ENCODE measurements at places on chromosomes 1 and 21.

DNA sequence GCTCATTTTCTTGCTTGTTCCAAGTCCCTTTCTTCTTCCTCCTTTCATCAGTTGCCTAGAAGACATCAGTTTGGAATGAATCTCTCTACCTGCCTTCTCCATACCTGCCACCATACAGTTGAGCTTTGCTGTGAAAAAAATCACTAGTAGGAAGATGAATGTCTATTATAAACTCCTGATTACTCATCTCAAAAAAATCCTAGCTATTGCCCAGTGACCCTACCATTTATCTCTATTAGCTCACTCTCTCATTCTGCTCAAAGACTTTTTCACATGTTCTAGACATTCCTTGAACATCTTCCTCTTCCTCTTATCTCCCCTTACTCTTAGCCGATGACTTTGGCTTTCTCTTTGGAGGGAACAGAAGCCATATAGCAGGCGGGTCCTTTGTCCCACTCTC lies 49.7 kb upstream of the HMGB4 start:
- DNase-seq, result no peak

GRCh38 chr1:41014871-41015270 lies 6.7 kb downstream of the SLFNL1 start:
- DNase-seq, result no peak

- DNase-seq, result no peak
Measured at GRCh38 chr1:32215629-32216480, 6.3 kb downstream of the TMEM234 start.

DNA sequence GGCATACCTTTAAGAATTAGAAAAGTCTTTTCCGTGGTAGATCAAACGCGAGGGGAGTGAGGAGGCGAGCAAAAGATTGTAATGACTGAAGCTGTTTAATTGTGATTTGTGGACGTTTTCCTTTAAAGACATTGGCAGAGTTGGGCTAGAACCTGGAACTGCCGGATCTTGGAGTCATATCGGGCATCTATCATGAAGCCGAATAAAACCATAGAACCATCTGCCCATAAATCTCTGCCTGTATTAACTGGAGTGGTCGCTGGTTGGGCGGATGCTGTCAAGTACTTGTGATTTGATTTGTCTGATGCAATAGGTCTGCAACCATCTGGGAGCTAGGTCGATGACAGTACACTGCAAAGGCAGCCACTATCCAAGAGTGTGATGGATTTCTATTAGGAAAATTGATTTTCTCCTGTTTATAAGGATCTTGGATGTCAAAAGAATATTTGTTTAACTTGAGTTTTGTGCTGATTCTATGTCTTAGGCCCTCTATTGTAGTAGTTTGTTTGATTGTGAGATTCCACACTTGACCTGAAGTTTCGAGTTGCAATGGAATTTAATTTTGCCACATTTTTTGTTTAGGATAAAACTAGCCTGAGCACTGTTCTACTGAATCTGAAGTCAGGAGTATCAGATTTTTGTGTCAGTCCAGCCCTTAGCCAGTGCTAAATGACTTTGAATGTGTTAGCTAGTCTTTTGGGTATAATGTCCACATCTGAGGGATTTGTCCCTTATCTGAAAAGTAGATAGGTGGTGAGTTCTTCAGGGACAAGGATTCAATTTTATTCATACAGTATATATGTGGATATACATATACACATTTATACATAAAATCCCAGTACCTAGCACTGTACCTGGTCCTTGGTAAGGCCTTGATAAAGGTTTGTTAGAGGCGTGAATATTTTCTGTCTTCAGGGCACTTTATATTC lies 1.2 kb downstream of the SARS1 start:
- DNase-seq, result peak; percentile 66

DNA sequence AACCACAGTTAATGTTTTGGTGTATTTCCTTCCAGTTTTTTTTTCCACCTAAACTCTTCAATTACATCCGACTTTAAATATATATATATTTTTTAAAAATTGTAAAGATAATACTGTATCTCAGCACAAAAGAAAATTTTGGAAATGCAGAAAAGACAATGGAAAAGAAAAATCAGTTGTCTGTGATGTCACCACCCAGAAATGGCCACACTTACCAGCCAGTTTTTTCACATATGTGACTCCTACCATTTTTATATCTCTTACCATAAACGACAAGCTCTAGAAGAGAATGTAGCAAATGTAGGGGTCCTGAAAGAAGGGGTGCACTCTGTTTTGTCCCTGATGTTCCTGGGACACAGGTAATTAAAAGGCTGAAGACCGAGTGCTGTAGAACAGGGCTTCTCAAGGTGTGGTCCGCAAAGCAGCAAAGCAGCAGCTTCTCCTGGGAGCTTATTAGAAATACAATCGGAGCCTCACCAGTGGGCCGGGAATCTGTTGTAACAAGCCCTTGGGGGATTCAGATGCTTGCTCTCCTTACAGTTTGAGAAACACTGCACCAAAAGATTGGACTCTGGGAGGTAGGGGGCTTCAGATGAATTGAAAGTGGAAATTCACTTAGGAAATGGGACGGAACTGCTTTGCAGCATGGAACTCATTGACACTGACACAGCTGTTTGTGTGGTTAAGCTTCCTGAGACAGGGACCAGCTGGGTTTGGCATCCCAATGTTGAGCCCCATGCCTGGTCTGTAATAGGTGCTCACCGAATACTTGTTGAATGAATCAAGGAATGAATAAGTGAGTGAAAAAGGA lies 44.1 kb downstream of the ALPL start:
- DNase-seq, result no peak

DNA sequence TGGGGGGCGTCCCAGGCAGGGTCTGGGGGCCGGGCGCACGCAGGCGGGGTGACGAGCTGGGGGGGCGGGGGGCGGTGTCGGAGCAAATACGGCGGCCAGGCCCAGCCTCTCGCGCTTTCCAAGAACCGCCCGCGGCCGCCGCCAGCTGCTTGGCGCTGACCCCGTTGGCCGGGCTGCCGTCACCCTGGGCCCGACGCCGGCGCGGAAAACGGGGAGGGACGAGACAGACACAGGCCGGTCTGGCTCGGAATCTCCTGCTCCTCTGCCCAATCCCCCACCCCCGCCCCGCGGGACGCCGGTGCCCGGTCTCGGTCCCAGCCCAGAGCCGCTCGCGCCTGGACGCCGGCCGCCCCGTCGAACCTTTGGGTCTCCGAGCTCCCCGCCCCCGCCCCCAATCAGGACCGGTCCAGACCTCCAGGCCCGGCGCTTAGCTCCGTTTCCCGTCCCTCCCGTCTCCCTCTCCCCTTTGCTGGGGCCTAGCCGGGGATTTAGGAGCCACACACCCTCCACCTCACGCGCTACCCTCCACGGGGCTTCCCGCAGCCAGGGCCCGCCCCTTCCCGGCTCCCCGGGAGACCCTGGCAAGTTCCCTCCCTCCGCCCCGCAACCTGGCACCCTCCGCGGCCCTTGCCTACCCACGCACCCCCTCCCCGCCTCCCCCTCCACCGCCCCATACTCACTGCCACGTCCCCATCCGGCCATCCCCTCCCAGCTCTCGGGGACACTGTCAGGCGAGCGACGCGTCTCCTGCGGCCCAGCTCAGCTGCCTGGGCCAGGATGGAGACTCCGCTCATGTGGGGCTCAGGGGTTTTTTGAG lies 800 bp upstream of the MMP23B start:
- DNase-seq, result no peak

DNA sequence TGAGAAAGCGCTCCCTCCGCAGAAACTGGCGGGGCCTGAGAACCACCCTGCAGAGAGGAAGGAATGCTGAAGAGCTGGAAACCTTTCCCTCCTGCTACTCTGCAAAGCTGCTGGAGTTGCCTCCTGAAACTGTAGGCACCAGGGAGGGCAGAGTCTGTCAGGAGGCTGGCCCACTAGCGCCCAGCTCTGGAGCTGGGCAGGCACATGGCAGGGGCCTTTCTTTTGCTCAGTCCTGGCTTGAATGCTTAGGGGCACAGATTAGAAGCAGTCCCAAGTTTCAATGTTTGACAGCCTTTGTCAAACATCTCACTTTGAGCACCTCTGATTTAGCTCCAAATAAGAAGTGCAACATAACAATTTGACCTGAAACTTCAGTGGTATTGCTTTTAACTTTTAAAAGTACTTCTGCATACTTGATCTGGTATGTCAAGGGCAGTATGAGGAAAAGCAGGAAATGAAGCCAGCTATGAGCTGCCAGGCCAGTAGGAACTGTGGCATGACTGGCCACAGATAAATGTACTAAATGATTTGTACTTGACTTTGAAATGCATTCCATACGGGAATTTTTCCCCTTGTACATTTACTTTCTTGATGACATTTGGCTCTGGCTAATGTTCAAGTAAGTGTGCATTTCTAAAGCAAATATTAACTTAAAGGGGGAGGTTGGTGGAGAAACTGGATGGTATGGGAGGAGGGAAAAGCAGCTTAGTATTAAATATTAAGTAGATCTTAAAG lies 7.2 kb downstream of the C1orf116 start:
- no peak for DNase-seq

GRCh38 chr1:179743679-179744400 lies 749 bp downstream of the FAM163A start:
- no peak for DNase-seq

DNA sequence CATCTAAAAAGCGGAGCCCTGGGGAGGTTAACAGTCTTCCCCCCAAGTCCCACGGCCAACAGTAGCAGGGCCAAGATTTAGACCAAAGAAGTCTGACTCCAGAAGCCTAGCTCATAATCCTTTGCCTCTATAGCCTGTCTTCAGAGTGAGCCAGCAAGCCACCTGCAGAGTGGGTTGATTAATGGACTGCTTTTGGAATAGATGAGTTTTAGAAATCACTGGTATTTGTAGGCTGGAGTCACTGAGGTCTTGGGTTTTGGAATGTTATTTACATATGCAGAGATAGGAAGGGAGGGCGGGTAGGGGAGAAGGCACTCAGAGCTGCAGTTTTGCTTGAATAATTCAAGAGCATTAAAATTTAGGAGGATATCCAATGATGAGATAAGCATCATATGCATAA lies 90.8 kb upstream of the L1TD1 start:
- DNase-seq, result no peak

DNA sequence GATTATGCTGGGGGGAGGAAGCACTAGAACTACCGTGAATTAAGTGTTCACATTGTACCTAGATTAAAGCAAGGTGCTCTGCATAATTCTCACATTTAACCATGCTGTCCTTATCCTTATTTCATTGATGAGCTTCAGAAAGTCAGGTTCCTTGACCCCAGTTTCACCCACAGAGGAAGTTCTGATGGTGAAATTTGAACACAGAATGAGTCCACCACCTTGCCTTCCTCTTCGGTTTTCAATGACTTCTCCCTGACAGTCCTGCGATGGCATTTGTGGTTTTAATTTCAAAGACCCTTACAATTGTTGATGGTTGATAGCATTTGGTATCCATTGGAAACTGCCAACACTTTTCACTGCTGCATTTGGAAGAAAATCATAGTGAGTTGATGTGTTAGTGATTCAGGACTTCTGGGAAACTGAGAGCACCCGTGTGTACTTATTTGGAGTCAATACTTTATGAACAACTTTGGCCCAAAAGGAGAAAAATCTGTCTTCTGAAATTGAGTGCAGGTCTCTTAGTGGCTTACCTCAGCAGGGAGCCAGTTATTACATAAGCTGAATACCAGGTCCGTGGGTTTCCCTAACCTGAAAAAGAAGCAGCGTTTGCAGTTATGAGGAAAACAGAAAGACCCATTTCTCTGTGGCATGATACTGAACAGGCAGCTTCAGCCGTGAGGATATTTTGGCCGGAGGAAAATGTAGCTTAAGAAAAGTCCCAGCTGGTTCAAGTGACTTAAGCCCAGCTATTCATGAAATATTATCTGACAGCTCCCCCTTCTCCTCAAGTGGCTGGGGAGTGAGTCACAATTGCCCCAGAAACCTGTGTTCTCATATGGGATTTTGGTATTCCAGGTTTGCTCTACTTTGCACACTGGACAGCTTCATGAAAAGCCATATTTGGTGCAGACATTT lies 47.5 kb downstream of the ROR1 start:
- DNase-seq, result no peak

GRCh38 chr1:68230901-68231626 lies 1.3 kb downstream of the WLS start:
- no peak for DNase-seq

DNA sequence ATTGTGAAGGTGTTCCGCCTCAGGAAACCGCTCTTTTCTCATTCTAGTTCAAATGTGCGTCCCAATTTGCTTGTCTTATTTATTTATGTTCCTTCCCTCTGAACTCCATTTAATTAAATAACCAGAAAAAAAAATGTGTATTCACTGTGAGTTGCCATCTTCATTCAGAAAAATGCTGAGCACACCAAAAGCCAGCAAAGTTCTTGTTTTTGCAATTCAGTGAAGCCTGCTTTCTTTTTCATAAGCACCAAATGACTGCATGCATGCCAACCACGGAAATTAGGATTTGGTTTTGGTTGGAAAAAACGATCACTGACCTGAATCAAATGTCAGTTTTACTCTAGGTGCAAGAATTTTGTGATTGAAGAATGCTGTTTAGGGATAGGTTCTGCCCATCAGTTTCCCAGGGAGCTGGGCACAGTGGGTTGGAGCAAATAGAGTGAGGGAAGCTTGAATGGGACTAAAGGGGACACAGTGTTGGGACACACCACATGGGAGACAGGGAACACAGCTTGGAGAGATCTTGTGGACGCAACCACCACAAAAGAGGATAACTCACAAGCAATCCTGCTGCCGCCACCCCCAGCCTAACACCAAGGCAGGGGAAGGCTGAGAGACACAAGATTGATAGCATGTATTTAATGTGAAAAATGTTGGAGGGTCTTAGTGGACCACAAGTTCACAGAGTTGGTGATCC lies 183.4 kb upstream of the GALNT2 start:
- no peak for DNase-seq

GRCh38 chr1:54528613-54529012 lies 19.4 kb upstream of the ACOT11 start:
- no peak for DNase-seq

- no peak for DNase-seq
Measured at GRCh38 chr1:34278211-34278610, 101.5 kb downstream of the C1orf94 start.

GRCh38 chr1:12447307-12447706 lies 170.7 kb downstream of the DHRS3 start:
- no peak for DNase-seq

GRCh38 chr21:44934797-44935532 lies 4.9 kb upstream of the SLX9 start:
- DNase-seq, result no peak

- no peak for DNase-seq
Measured at GRCh38 chr1:68213843-68214242, 18.5 kb downstream of the WLS start.

DNA sequence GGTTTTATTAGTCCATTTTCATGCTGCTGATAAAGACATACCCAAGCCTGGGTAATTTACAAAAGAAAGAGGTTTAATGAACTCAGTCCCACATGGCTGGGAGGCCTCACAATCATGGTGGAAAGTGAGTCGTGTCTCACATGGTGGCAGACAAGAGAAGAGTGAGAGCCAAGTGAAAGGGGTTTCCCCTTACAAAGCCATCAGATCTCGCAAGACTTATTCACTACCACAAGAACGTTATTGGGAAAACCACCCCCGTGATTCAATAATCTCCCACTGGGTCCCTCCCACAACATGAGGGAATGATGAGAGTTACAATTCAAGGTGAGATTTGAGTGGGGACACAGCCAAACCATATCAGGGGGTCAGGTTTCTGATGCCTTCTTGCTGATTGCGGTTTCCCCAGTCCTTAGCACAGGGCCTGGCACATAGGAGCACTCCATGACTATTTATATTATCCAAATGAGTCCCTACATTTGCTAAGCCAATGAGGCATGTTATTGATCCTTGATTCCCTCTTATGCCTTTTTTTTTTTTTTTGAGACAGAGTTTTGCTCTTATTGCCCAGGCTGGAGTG lies 35.3 kb upstream of the PAXBP1 start:
- DNase-seq, result no peak

- DNase-seq, result no peak
Measured at GRCh38 chr1:201444792-201445191, 23.3 kb upstream of the TNNI1 start.

Measured in CMK (cell line).